Nucleus accumbens (tissue), 56 donors: ENCODE measurements at places on chromosomes 2 and 18.

DNA sequence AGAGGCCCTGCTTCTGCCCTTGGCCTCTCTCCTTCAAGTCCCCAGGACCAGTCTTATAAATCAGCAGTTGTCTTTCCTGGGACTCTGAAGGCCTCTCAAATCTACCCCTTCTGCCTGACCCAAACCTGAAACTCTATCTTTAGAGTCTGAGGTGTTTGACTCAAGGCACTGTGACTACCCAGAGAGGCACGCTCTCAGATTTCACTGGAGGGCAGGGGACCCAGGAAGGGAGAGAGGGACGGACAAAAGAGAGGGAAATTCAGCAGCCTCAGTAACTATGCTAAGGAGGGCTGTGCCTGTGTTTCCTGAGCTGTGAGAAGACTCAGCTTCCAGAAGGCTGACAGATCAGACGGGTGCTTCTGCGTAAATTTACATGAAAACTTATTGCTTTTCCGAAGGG, 217.8 kb downstream of the HAUS1 start:
- DNase-seq, result no peak

- DNase-seq, result no peak
These were observed 94.3 kb upstream of the CELF4 start for GRCh38 chr18:37659906-37660305.

DNA sequence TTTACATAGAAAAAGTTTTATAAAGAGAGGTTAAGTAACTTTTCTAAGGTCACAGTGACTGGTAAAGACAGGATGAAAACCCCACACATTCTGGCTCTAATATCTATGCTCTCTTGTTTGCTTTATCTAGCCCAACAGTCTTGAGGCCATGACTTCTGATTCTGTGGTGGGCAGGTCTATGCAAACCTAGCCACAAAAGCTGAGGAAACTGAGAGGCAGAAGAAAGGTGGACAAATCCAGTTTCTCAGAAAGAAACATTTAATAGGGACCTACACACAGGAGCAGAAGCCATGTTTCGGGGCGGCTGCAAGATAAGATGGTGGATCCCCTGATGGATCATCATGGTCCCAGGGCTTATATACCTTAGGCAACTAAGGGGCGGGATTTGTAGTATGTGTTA, 21.8 kb downstream of the HSPD1 start:
- no peak for DNase-seq

DNA sequence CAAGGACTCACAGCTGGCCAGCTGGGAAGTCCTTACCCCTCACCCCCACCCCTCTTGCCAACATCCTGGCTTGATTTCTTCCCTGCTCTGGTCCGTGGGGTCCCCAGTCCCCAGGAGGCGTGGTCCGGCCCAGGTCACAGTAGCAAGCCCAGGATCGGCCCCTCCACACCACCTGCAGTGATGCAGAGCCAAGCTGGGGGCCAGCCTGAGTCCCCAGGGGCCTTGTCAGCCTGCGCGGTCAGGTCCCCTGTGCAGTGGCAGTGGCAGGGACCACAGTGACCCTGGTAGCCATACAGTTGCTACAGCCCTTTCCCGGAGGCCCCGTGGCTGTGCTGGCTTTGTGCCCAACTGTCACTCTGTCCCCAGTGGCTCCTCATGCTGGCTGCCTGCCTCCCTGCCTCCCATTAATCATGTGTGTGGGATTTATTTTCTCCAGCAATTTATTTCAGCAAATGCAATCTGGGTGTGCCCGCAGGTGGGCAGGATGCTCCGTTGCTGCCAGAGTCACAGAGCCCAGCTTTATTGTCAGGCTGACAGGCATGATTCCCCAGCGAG, 8.8 kb upstream of the PRSS56 start:
- no peak for DNase-seq

GRCh38 chr2:100104718-100105677, 37.4 kb downstream of the AFF3 start:
- no peak for DNase-seq

DNA sequence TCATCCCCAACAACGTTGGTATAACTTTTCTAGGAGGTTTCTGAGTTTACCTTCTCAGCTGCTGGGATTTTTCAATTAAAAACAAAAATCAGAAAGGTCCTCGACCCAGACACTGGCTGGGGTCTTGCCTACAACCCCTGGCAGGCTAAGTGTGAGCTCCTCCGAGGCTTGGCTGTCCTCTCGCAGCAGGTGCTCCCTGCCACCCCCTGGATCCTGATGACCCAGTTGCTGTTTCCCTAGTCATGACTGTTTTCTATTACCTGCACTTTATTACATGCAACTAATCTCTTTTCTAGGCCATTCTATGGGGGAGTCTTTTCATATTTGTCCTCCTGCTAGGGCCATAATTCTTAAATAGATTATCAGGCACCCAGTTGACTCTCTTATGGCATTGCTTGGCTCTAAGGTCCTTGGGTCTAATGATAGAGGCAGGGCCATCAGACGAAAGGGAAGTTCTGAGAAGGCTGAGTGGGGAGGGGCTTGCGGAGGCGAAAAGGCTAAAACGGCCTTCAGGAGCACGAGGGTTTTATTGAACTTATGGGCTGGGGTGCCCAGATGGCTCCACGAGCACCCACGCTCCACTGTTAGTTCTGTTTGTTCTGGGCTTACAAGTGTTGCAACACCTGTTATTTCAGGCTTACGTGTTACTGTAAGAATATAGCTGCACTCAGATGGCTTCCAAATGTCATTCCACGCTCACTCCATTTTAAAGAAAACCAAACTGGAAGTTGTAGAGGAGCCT, 166.0 kb downstream of the NCK2 start:
- no peak for DNase-seq

DNA sequence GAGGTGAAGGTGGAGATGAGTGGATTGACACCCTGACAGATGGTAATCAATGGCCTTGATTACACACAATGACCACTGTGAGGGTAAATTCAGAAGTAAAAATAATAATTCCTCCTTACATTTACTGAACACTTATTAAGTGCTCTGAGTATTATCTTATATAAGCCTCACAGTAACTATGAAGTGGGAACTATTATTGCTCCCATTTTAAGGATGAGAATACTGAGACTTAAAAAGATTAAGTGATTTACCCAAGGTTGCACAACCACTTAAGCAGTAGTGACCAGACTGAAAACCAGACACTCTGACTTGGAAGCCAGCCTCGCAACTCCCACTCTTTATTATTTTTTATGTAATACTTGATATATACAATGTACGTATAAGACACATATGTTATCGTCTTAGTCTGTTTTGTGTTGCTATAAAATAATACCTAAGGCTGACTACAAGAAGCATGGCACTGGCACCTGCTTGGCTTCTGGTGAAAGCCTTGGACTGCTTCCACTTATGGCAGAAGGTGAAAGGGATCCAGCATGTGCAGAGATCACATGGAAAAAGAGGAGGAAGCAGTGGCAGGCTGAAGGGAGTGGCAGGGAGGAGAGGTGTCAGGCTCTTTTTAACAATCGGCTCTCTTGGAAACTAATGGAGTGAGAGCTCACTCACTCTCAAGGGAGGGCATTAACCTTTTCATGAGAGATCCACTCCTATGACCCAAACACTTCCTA, 41.5 kb upstream of the C1D start:
- no peak for DNase-seq

- no peak for DNase-seq
These were observed 327.3 kb downstream of the XIRP2 start for GRCh38 chr2:167215595-167215994.

DNA sequence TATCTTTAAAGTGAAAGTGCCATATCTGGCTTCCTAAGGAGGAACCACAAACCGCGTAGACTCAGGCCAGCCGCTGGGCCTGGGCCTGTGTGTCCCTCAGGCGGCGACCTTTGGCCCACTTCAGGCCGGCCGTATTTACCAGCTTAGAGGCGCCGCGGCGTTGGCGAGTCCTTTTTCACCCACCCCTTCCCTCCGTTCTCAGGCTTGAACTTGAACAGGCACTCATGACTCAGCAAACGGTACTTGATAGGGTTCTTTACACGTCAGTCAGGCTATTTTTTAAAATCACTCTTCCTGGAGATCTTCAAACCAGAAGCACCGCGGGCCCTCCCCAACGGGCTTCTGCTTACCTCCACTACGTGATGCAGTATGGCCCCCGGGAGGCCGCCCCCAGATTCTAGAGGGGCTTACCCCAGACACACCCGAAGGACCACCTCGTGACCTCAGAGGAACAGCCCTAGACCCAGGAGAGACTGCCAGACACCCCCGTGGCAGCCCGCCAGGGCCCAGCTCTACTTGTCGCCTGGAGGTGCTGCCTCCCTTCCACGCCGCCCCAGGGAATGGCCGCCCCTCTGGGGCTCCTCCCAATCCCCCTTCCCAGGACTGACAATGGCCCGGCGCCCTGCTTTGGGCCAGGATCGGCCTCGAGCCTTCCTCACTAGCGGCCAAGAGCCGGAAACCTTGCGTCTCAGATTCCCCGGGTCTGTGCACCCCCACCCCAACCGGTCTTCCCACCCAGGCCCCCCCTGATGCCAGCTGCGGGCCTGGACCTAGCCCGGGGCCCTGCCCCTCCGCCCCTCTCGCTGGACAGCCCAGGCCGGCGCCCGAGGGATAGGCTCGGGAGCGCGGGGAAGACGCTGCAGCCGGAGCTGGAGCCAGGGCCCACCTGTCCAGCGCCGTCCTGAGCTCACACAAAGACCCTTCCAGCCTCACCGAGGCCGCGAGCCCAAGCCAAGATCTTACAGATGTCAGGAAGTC, 33.8 kb upstream of the IMPA2 start:
- DNase-seq, result peak; percentile 39

DNA sequence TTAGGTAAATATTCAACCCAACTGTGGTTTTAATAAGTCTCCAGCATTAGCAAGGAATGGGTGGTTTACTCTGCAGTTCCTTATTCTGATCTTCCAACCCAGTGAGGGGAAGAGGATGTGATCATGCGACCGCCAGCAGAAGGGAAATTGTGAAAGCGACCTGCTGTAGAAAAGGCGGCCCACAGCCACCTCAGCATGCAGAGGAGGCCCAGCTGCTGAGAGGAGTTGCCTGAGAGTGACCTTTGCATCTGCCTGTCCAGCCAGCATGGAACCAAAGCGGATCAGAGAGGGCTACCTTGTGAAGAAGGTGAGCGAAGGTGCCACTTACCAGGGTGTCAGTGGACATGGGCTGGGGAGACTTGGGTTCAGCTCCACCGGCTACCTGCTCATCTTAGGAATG, at the start of gene PLEK:
PLEK (plus strand) TSS at position 196 of the 400 bp plus-strand sequence; CDS start at position 266, 70 bp downstream.
- DNase-seq, result no peak

GRCh38 chr2:73877071-73877802, 15.6 kb upstream of the ACTG2 start:
- DNase-seq, result no peak

- no peak for DNase-seq
These were observed 82.8 kb downstream of the GLI2 start for GRCh38 chr2:120818441-120818920.

DNA sequence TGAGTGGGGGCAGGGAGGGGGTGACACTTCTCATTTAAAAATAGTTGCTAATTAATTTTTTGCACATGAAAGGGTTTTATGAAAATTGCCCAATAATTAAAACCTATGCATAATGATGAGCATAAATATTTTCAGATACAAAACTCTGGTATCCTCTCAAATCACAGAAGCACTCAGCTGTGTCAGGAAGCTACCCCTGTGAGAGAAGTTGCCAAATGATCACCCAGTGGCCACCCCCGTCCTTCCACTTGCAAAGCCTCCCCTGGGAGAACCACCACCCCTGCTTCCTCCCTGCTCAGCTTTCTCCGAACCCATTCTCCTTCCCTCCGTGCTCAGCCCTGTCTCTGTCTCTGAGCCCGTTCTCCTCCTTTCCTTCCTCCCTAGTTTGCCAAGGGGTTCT, 400.2 kb upstream of the SALL3 start:
- no peak for DNase-seq

GRCh38 chr18:30132959-30133358, 909.6 kb downstream of the DSC3 start:
- DNase-seq, result no peak

- no peak for DNase-seq
These were observed 51.2 kb downstream of the SLC4A5 start for GRCh38 chr2:74291886-74292621.

GRCh38 chr2:95079199-95079683, 42.4 kb downstream of the MRPS5 start:
- DNase-seq, result no peak

GRCh38 chr2:25664183-25664964, 9.0 kb downstream of the DTNB start:
- DNase-seq, result peak; percentile 37

- DNase-seq, result no peak
These were observed 20.9 kb upstream of the CFAP36 start for GRCh38 chr2:55498582-55498981.

DNA sequence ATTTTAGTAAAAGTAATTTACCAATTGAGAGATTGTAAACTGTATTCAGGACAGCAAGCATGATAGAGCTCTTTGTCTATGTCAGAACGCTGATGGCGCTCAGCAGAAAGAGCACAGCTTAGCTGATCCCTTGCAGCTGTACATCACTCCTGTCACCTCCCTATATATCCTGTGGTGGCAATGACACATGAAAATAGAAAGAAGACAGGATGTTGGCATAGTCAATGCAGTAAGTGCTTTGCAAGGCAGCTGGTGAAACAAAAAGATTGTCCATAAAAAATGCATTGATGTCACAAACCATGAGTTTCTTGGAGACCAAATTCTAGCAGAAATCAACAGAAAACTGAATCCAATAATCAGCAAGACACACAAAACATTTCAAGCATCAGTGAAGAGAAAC, 221.5 kb downstream of the RIT2 start:
- DNase-seq, result no peak

DNA sequence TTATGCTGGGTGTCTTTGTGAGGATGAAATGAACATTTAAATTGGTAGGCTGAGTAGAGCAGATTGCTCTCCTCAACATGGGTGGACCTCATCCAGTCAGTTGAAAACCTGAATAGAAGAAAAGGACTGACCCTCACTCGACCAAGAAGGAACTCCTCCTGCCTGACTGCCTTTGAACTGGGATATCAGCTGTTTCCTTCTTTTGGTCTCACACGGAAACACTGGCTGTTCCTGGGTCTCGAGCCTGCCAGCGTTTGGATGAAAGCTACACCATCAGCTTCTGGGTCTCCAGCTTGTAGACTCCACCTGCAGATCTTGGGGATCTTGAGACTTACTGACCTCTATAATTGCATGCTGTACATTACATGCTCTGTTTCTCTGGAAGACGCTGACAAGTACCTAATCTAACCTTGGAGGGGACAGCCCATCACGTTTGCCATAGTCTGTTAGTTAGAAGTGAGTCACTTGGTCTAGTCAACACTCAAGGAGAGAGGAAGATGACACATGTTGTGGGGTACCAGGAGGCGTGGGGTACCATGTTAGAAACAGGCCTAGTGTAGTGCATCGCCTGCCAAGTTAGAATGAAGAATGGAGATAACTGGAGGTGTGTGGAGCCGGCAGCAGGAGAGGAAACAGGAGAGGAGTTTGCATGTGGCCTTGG, 267.0 kb downstream of the MREG start:
- no peak for DNase-seq

- DNase-seq, result no peak
These were observed 40.7 kb downstream of the RBM45 start for GRCh38 chr2:178152977-178153376.

DNA sequence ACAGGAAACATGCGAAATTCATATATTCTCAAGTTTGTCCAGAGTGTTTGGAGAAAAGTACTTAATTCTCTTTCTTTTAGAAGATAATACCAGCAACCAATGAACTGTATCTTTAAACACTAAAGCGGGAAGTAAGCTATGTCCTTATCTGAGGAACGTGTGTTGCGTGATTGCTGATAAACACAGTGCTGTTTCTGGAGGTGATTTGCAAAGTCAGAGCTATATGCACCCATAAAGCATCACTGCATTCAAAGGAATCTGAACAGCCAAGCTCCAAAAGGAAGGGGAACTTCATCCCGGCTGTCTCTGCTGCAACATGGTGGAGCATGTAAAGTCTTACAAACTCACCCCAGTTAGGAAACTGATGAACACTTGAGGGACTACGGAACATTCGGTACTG, 271.7 kb upstream of the FN1 start:
- DNase-seq, result no peak
